ENCODE measurements at places on chromosomes 6 and 20. TPM values are rescaled to one million over a fixed set of nuclear protein-coding genes. Genes with fewer than 3 reads are reported as not detected.

Gene TPBG
- total RNA-seq, result 362 TPM

Gene RAMACL
- 0.56 TPM for total RNA-seq

DNA sequence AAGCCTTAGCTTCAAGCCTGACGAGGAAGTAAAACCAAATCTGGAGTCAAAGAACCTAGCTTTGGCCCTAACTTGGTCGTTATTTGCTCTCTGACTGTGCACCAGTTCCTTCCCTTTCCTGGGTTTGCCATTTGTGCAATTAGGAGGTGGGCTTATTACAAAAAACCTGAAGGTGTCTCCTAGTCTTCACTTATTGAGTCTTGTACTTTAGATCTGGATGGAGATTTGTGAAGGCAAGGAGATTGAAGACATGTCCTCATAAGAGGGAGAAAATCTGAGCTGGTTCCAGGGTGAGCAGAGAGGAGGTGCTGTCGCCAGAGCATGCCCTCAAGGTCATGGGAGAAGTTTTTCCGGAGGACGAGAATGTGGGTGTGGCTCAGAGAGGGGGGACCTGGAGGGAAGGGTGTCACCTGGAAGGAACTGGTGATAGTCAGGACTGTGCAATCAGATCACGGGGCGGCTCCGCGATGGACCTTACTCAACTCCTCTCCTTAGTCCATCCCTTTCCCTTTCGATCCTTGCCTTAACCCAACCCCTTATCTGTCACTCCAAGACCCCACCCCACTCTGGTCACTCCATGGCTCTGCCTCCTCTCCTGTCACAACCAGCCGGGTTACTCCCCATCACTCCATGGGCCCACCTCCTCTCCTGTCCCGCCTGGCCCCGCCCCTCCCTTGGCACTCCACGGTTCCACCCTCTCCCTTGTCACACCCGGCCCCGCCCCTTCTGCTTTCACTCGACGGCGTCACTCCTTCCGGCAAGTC, 588 bp upstream of the ACSS2 start:
- DNase-seq, result peak; percentile 99

DNA sequence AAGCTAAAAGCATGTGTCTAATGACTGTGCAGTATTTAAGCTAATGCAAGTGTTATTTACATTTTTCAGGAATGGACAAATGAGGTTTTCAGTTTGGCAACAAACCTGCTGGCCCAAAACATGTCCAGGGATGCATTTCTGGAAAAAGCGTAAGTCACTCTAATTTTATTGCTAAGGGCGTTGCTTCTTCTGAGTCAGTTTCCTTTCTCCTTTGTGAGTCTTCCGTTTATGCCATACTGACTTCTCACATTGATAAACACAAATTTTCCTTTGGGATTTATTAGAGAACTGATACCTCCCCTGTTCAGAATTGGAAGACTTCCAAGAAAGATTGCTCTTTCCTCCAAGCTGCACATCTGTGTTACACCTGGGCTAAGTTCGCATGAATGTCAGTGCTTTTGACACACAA, 422.9 kb upstream of the PLCB4 start:
- no peak for DNase-seq

Measured in neural progenitor cell (in vitro differentiated cells).